HL-60 (cell line): ENCODE measurements at places on chromosomes 3 and 15.

DNA sequence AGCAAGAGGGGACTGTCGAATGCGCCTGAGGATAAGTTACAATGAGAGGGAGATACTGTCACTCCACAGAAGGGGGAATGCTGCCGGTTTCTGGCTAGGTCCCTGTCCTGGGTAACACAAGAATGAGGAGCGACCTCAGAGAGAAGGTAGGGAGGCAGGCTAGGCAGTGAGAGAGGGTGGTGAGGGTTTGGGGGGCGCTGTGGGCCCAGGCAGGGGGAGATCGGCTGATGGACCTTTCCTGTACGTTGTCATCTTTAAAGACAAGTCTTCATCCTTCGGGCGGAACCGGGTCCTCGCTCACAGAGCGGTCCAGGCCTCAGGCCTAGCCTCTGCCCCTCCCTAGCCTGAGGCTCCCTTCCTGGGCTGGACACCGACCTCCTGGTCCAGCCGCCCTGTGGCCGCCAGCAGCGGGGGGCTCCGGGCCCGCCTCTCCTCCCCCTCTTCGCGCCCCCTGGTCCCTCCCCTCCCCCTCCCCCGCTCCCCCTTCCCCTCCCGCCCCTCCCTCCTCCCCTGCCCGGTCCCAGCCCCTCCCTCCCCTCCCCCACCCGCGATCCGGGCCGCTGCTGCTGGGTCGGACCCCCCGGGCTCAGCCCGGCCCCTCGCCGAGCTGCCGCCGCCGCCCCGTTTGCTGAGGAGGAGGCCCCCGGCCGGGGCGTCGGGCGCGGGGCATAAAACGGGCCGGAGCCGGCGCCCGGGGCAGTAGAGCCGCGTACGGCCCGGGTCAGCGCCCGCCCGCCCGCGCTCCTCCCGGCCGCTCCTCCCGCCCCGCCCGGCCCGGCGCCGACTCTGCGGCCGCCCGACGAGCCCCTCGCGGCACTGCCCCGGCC lies at the start of gene CHRD:
TSS of gene CHRD (plus strand) at position 697 of the 827 bp plus-strand sequence. CDS start 265 bp downstream, outside the sequence.
- DNase-seq, result no peak

DNA sequence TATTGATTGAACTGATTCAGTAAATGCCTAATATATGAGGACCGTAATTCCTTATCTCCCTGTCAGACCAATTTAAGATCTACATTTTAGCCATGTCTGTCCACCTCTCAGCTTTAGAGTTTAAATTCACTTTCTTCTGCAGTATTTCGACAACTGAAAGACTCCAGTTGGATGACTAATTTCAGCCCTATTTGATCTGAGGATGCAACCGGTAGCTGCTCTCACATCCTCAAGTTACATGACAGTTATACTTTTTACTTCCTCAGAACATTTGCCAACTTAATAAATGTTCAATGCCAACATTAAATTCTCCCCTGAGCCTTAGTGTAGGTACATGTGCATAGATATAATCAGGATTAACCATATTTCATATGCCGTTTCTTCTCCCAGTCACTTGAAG lies 2.5 kb upstream of the HHLA2 start:
- peak; percentile 59 for DNase-seq

- no peak for DNase-seq
Observed at GRCh38 chr3:114034211-114034610, 22.1 kb downstream of the CCDC191 start.

- DNase-seq, result no peak
Observed at GRCh38 chr15:27730868-27731267, 368.2 kb downstream of the OCA2 start.

DNA sequence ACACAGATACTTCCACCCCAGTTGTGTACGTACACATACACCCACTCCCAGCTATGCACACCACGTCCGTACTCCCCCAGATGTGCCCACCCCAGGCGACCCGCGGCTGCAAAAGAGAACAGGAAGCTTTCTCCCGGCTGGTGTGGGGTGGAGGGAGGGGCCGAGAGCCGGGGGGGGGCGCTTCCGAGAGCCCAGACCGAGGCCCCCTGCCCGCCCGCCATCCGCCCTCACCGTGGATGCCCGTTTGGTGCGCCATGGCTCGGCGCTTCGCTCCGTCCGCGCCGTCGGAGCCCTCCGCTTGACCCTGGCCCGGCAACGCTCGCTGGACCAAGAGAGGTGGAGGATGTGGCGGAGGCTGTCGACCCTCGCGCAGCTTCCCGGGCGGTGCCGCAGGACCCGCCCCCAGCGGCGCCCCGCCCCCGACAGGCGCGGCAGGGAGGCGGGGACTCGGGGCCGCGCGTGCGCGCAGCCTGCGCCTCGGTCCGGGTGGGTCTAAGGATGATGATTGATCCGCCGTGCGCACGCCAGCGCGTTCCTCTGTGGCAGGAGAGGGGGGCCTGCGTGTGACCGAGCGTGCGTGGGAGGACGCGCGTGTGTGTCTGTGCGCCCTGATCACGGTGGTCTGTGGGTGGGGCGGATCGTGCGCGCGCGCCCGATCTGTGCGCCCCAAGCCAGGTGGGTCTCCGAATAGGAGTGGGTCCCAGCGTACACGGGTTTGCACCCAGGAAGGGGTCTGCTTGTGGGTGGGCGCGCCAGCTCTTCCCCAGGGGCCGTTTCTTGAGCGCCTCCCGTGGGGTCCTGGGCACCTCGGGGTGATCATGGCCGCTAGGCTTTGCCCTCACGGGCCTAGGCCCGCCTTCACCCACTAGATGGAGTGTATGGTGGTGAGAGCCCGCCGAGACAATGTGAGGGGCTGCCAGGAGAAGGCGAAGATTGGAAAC lies at the start of gene TWF2:
TSS of gene TWF2 (minus strand) at position 398 of the 941 bp plus-strand sequence. CDS start at position 256, 142 bp downstream.
- peak; percentile 68 for DNase-seq

DNA sequence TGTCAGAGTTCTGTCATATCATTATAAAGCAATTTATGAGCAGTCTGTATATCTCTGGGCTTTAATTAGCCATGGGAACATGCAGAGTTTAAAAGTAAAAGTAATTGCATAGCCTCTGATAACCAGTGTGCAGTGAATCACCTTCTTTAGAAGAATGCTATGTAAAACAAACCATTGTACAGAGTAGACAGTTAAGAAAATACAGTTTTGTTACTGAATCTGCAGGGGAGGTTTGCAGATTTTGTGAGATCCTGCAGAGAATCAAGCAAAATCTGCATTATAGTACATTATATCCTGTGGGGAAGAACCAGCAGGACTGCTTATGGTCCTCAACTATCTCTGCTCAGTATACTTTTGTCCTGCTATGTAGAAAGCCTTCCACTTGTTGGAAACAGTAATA lies 396.2 kb upstream of the NAALADL2 start:
- no peak for DNase-seq

- DNase-seq, result no peak
Observed at GRCh38 chr15:47360305-47360704, 357.0 kb upstream of the SEMA6D start.

DNA sequence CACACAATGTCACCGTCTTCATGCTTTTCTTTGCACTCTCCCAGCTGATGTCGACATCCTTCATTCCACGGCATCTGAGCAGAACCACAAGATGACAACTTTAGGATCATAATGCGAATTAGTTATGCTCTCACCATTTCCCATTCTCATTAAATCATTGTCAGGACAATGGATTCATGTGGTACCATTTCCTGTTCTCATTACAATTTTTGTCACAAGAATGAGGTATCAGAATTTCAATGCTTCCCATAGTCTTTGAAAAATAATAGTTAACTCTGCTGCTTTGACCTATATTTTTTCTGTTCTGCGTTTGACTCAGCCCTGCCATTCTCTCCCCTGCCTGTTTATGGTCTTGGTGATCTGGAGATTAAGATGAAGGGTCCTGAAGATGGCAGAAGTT lies 175.7 kb upstream of the MDFIC2 start:
- DNase-seq, result no peak

DNA sequence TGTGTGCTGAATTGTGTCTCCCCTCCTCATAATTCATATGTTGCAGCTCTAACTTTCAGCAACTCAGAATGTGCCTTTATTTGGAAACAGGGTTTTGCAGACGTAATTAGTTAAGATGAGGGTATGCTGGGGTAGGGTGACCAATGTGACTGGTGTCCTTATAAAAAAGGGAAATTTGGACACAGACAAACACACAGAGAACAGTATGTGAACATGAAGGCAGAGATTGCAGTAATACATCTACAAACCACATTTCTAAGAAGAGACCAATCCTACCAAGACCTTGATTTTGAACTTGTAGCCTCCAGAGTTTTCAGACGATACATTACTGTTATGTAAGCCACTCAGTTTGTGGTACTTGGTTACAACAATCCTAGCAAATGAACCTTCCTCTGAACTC lies 817.8 kb downstream of the TUSC7 start:
- DNase-seq, result no peak

DNA sequence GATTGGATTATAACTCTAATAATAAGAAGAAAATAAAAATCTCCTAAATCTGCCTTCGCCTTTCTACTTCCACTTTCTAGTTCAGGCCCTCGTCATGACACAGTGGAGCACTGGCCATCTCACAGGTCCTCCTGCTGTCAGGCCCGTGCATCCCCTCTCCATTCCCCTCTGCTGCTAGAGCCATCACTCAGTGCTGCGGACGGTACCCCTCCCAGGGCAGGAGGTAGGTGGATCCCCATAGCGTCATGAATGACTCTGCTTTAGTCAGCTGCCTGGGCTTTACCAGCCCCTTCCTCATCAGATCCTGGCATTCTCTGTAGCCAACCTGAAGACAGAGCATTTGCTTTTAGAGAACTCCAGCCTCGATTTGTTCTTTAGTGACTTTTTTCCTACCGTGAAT lies 12.0 kb upstream of the PPP1R2 start:
- DNase-seq, result no peak

GRCh38 chr3:13670292-13670691 lies 121.4 kb downstream of the FBLN2 start:
- no peak for DNase-seq

- peak; percentile 36 for DNase-seq
Observed at GRCh38 chr3:106176734-106177133, 307.9 kb upstream of the CBLB start.

- no peak for DNase-seq
Observed at GRCh38 chr15:25670025-25670554, 193.0 kb downstream of the ATP10A start.

DNA sequence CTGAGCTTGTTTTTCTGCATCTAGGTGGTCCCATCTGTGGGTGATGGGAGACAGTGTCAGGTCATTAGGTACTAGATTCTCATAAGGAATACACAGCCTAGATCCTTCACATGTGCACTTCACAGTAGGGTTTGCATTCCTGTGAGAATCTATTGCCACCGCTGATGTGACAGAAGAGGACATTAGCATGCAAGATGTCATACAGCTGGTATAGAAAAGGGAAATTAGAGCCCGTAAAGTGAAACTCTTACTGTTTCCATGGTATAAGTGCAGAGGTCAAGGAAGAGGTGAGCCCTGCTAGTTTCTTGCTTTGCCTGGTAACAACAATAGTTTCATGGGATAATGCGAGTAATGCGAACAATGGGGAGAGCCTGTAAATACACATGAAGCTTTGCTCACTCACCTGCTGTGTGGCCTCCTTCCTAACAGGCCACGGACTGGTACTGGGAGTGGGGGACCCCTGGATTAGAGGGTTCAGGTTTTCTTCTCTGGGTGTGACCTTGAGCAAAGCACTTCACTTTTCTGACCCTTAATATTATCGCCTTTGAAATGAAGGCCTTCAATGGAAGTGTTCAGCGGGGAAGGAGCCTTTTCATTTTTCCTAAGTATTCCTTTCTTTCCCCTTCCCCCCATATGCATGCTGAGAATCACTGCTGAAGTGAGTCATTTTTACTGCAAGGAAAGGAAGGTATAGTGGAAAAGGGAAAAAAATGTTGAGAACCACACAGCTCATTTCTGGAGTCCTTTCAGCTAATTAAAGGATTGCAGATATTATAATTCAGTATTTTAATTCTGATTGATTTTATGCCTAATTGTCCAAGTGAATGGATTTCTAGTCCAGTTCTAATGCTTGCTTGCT lies 286.4 kb downstream of the UBE2E2 start:
- DNase-seq, result no peak

- DNase-seq, result no peak
Observed at GRCh38 chr3:110562621-110563020, 509.0 kb upstream of the NECTIN3 start.

DNA sequence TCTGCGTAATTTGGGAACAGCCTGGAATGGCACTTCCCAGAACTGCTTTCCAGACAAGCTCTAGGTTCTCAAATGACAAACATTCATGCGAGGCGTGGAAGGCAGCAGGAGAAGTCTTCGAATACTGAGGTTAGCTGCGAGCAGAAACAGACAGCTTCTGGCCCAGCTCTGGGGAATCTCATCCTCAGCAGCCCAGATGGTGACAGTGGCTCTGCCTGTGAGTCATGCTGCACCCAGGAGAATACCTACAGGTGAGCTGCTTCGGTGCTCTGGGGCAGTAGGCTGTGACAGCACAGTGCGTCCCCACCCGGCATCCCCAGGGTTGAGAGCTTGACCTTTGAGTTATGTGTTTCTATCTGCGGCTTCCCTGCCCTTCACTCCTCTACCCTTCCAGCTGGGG lies 258.6 kb downstream of the KLF13 start:
- no peak for DNase-seq

GRCh38 chr15:34301058-34301457 lies 36.5 kb downstream of the SLC12A6 start:
- DNase-seq, result no peak

- no peak for DNase-seq
Observed at GRCh38 chr15:89806559-89807550, 7.8 kb downstream of the ANPEP start.

- DNase-seq, result no peak
Observed at GRCh38 chr15:56454836-56455235, 10.1 kb downstream of the MNS1 start.

DNA sequence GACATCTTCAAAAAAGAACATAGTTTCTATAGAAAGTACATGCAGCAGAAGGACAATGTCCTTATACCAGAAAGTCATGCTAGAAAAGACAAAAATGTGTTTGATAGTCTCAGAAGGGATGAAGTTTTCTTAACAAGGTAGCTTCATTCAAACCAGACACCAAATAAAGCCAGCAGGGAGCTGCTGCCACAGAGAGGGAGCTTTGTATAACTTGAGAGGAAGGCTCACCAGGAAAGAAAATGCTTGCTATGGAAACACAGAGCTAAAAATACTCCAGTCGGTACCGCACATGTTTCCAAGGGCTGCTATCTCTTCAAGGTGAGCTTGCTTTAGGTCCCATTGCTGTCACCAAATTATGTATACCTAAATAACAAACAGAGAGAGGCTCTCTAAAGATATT lies 1074.8 kb upstream of the ALCAM start:
- no peak for DNase-seq
